ENCODE measurements at places on chromosomes 12 and 14.

DNA sequence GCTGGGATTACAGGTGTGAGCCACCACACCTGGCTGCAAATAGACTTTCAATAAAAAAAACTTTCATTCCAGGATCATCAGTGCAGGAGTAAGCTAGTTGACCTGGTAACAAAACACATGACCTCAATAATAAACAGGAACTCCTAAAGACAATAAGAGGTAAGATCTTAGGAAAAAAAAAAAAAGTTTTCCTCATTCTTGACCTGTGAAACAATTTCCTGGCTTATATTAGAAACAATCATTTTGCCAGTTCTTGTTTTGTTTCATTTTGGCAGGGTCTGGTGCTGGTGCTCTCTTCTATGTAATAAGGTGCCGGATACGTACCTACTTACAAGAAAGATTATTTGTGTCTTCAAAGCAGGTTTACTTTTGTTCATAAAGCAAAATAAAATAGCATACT, 90.6 kb upstream of the AMN1 start:
- ATAC-seq, result no peak

DNA sequence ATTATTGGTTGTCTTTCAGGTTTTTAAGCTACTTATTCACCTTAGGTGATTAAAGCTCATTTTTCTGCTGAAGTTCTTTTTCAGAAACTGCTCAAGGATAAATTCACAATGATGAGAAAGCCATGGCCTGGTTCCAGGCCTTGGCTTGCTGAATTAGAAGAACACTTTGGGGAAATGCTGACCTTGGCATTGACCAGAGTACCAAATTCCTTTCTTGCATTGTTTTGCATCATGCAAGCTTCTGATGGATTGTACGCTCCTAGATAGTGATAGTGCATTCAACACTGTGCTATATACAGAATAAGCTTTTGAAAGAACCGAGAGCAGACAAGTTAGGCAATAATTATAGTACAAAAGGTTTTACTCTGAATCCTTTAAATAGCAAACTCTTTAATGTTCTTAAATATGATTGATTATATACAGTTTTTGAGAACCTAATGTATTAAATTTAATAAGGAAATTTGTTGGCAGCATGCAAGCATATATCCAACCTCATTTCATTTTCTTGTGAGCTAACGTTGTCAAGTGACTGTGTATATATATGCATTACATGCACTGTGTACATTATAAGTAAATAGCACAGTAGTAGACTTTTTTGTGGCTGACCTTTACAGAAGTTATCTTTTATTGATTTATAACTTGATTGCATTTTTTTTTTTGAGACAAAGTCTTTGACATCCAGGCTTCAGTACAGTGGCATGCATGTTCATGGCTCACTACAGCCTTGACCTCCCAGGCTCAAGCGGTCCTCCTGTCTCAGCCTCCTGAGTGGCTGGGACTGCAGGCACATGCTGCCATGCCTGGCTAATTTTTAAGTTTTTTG, 99.2 kb downstream of the DIP2B start:
- ATAC-seq, result no peak

- no peak for ATAC-seq
Observed at GRCh38 chr12:109385339-109386058, 37.8 kb downstream of the MYO1H start.

DNA sequence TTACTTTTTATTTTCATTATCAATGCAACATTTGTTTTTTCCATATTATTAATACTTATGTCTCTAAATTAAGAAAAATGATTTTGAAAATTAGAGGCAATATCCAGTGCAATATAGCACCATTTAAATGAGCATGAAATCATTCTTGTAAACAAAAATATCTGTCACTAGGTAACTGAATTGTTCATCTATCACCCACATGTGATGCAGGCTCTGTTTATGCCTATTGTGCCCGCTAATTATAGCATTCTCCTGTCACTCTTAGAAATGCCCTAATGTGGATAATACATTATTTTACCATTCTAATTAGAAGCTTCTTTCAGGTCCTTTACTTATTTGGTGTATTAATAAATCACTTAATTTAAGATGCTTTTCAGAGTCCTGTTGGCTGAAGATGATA, 1332.4 kb downstream of the AACS start:
- no peak for ATAC-seq

- no peak for ATAC-seq
Observed at GRCh38 chr12:56518570-56518969, 3.0 kb upstream of the RBMS2 start.

- peak; percentile 32 for ATAC-seq
Observed at GRCh38 chr12:89389755-89390661, 37.7 kb upstream of the DUSP6 start.

GRCh38 chr12:28574746-28575592, 384.7 kb downstream of the CCDC91 start:
- ATAC-seq, result no peak

DNA sequence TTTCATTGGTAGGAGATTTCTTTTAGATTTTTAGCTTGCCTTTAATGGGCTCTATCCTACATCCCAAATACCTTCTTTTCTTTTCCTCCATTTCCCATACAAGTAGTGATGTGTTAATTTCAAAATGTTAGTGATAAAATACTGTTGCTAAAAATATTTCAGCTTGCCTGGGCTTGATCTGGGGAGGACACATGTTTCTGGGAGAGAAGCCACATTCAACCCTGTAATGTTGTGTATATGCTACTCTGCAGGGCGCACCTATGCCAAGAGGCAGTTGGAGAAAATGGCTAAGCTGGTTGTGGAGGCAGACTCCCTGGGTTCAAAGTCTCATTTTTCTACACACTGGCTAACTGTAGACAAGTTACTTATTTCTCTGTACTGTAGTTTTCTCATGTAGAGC, 26.3 kb downstream of the FLRT2 start:
- ATAC-seq, result no peak

- ATAC-seq, result no peak
Observed at GRCh38 chr14:23364164-23365035, 572 bp downstream of the EFS start.

DNA sequence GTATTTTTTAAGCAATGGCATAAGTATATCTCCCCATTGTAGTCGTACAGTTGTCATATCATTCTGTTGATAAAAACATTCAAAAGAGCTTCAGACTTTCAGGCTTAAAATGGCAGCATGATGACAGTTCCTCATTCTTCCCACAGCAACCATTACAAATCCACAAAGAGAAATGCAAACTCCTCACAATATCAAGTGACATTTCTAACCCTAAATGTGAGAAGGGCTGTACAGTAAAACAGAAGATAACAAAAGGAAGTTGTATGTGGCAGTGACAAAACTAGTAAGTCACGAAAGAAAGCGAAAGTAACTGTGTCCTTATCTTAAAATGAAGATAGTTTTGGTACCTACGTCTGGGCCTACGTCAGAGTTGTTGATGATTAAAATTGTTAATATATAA, 46.7 kb downstream of the GXYLT1 start:
- ATAC-seq, result peak; percentile 85

DNA sequence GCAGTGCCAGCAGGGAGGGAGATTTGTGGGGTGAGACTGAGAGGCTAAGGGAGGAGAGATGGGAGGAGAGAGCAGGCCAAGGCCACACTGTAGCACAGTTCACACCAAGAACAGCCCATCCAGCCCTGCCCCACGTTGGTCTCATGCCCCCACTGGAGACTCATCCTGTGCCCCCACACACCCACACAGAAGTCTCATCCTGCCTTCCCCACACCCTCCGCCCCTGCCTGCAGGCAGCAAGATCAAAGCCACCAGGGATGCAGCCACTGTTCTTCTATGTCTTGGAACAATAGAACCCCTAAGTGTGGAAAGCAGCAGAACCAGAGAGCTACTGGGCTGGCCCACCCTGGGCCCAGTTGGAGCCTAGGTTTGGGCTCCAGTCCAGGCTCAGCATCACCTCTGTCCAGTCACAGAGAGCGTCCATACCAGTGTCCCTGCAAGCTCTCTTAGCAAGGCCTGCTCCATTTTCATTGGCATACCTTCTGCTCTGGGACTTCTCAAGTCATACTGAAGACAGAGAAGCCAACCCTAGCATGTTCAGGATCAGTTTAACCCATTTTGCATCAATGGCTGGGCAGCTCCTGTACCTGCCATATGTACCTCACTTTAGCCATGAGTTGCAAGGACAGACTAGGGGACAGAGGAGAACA, 31.7 kb upstream of the HDAC7 start:
- ATAC-seq, result no peak

GRCh38 chr14:67447033-67447381, 35.0 kb upstream of the PLEK2 start:
- no peak for ATAC-seq

- ATAC-seq, result no peak
Observed at GRCh38 chr14:52660832-52661231, 34.5 kb downstream of the ERO1A start.

- no peak for ATAC-seq
Observed at GRCh38 chr14:50320283-50320682, 8.2 kb downstream of the DMAC2L start.

- ATAC-seq, result no peak
Observed at GRCh38 chr14:99579903-99580571, 24.0 kb downstream of the CCDC85C start.

DNA sequence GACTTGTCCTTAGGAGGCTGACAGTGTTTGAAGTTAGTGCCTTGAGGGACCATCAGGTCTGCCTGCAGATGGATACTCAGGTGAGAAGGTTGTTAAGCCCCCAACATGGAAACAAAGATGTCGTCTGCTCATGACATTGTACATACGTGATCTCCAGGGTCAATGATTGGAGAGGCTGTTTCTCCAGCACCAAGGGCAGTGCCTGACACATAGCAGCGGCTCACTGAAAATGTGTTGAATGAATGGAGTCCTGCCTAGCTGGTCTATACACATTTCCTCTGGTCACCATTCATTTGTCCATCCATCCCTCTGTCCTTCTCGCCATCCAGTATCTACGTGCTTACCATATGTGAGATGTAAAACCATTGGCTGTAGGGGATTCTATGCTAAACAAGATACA, 7.1 kb downstream of the CCDC177 start:
- ATAC-seq, result no peak

DNA sequence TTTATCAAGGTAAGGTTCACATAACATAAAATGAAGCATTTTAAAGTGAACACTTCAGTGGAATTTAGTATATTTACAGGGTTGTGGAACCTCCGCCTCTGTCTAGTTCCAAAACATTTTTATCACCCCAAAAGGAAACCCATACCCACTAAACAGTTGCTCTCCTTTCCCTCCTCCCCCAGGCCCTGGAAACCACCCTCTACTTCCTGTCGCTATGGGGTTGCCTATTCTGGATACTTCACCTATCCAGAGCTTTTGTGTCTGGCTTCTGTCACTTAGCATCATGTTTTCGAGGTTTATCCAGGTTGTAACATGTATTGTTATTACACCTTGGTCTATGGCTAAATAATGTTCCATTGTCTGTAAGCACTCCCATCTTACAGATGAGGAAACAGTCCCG, 27.7 kb upstream of the ZFP36L1 start:
- no peak for ATAC-seq

- ATAC-seq, result peak; percentile 38
Observed at GRCh38 chr12:120821878-120822277, 82.3 kb downstream of the SPPL3 start.

DNA sequence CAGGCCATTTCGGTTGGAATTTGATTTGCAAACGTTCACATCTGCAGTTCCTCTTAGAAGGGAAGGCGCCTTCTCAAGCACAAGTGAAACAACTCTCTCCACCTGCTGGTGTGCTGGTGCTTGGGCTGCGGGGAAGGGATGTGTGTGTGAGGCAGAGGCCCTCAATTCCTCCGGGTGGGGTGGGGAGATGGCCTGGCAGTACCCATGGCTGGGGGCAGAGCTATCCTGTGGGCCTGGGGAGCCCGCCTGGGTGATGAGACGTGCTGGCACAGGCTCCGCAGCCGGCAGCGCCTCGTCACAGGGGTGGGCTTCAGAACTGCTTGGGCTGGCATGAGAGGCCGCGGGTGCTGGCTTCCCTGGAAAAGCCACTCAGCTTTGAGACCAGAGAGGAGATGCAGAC, 28.9 kb upstream of the TDRD9 start:
- no peak for ATAC-seq

- ATAC-seq, result no peak
Observed at GRCh38 chr12:114165921-114166320, 199.8 kb upstream of the RBM19 start.

- ATAC-seq, result no peak
Observed at GRCh38 chr12:52341066-52341580, 19.9 kb upstream of the KRT83 start.

DNA sequence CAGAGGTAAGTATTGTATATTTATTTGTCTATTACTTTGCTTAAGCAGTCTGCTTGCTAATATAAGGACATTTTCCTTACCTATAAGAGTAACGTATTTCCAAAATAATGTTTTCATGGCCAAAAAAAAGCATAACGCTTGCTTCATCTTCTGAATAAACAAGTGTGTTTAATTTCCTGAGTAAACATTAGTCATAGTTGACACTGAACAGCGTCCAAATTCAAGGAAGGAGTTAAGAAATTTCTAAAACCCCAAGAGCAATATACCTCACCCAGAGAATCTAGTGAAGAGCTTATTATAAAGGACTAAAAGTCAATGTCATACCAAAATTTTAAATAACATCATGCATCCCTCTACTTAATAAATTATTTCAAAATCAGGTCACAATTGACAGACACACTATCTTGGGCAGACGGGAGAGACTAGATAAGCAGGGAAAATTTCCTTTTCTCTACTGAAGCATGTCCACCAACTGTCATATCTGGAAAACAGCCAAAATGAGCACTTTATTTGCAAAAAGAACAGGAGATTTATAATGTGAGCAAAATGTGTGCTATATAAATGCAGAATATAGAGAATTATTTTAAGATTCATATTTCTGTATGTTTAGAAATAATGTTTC, 25.1 kb downstream of the ANKS1B start:
- no peak for ATAC-seq

DNA sequence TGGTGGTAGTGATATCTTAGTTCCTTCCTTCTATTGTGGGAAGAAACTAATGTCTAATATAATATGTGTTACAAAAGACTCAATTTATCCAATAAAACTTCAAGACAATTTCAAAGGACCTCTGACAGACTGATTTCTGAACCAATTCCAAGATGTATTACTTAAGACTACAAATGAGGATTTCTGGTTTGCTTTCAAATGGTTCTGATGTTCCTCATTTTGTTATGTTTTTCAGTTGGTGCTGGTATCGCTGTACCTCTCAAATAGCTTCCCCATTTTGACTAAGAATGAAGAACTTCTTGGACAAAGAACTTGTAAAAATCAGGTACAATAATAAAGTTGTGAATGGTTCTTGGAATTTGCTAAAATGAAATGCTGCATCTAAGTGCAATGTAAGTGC, 19.4 kb upstream of the MBIP start:
- ATAC-seq, result peak; percentile 33

DNA sequence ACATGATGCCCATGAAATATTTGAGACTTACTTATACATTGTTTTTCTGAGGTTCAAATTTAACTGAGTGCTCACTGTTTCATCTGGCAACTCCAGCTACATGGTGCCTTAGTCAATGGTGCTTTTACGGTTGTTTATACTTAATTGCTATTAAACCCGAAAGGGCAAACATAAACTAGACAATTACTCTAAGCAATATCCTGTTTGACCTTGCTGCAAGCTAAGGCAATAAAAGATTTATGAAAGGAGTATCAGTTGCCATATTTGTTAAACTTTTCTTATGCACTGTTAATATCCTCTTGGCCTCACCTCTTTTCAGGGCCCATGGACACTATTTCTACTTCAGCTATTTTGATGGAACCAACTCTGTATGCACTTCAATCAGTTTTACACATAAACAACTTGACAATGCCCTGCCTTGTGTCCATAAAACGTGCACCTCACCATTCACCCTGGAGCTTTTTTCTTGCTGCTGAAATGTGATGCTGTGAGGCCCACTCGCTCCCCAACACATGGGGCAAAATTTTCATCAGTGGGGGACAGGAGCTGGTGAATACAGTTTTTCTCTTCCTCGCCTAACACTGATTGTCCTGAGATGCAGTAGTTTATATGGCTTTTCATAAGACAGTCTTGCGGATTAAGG, 64.1 kb upstream of the HIF1A start:
- no peak for ATAC-seq
